ENCODE measurements at places on chromosomes 5 and 9.
A peak's percentile ranks its signal among the peaks of the same experiment; 100 is the strongest.

GRCh38 chr9:4422495-4422894, 67.8 kb upstream of the SLC1A1 start:
- no peak for DNase-seq

- DNase-seq, result no peak
Observed at GRCh38 chr9:81815781-81816180, 112.4 kb upstream of the SPATA31D4 start.

DNA sequence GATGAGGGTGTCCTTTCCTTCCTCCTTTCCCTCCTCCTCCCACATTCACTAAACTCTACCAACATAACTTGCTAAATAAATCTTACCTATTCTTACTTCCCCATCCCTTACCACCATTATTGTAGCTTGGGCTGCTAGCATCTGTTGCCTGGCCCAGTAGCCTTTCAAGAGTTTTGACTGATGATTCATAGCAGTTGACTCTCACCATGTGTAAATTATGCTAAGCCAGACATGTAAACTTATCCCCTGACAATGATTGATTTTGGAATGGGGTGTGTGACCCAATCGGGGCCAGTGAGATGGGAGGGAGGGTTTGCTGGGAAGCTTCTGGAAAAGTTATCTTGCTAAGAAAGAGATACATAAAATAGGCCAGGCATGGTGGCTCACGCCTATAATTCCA, 161.8 kb upstream of the SPRY4 start:
- DNase-seq, result peak; percentile 20

DNA sequence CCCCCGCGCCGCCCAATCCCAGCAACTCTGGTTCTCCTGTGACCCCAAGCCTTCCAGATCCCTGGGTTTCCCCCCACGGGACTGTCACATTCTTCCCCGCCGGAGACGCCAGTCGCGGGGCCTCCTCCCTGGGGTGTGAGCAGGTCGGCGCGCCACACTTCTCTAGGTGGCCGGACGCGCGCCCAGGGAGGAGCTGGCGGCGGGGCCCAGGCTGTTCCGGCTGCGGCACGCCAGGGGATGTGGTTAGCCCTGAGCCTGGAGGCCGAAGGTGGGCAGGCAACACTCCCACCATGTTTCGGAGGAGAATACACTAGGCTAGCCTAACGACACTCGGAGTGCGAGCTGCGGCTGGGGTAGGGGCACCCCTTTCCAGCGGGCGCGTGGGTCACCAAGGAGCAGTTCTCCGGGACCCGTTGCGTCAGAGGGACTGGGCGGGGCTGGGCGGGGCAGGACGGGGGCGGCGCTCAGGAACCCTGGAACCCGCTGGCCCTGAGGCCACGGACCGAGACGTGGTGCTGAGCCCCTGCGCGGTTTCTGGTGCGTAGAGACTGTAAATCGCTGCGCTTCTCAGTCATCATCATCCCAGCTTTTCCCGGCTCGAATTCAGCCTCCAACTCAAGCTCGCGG, at the start of gene SLC27A6:
SLC27A6 (plus strand) TSS at position 478 of the 627 bp plus-strand sequence. CDS start 650 bp downstream, outside the sequence.
- no peak for DNase-seq

DNA sequence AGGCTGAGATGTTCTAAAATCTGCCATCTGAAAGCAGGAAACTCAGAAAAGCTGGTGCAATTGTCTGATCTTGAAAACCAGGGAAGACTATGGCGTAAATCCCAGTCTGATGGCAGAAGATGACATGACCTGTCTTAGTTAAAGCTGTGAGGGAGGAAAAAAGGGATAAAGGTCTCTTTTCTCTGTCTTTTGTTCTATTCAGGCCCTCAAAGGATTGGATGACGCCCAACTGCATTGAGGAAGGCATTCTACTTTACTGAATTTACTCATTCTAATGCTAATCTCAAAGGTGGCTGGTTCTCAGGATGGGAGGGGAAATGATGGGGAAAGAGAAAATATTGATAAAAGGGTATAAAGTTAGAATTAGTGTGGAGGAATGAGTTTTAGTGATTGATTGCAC, 312.8 kb upstream of the CTNND2 start:
- DNase-seq, result no peak

DNA sequence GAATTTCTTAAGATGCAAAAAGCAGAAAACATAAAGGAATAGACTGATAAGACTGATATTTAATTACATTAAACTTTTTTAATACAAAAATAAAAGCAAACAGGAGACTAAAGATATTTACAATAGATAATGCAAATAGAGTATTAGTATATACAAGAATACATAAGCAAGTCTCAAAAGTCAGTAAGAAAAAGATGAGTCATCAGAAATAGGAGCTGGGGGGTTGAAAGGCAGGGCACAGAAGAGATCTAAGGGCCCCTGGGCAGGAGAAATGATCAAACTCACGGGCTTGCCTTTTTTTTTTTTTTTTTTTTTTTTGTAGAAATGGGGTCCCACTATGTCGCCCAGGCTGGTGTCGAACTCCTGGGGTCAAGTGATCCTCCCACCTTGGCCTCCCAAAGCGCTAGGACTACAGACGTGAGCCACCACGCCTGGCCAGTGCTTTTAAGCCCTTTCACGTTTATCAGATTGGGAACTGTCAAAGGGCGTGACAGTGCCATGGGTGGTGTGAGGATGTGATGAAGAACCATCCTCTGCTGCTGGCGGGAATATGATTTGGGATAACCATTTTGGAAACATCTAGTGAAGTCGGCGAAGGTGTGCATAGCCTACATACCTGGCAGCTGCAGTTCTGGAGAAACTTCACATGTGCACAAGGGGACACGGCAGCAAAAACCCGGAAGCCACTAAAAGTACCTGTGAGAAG, 126.1 kb downstream of the CACNA1B start:
- DNase-seq, result no peak

GRCh38 chr5:95801961-95802360, 20.6 kb downstream of the GLRX start:
- no peak for DNase-seq

DNA sequence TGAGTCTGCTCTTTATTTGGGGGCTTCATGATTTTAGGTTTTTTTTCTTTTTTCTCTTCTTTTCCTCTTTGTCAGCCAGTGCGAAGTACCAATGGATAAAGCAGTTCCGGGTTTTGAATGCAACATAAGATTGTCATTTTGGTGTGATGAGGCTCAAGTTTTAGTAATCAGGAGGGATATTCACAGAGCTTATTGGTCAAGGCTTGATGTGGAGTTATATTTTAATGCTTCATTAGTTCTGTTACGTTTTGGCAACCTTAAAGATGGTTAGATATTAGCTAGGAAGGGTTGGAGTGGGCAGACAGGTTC, 1.4 kb downstream of the PIK3R1 start:
- DNase-seq, result no peak

Measured in HFFc6 (cell line).